ENCODE measurements at places on chromosomes 3 and 15.

DNA sequence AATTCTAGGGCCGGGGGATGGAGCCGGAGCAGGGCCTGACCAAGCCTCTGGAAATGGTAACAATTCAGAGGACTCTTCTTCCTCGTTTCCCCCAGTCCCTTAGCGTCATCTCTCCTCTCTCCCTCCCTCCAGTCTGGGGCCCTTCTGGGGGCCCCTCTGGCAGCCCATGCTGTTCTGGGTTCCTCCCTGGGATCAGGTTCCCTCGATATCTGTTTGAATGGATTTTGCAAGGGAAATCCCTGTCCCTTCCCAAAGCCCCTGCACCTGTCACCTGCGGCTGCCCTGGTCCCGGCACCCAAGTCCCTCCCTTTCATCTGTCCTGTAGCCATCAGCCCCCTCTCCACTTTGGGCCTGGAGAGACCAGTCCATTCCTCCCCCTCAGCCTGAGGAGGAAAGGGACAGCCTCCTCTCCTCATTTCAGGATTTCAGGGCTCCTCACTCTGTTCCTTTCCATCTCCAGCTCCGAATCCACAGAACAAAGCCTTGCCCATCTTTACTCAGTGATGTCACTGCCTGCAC is 1.7 kb upstream of the PLCB2 start:
- no peak for DNase-seq

GRCh38 chr3:105564546-105565288 is 198.0 kb downstream of the ALCAM start:
- no peak for DNase-seq

GRCh38 chr15:75927601-75928000 is 23.9 kb downstream of the FBXO22 start:
- DNase-seq, result no peak

GRCh38 chr3:45491344-45491743 is 103.0 kb downstream of the LARS2 start:
- no peak for DNase-seq

Measured in stimulated activated CD8-positive, alpha-beta memory T cell treated with anti-CD3 and anti-CD28 coated beads, Interleukin-4, amount 100 ng/mL, for 1 hour (primary cell).